ENCODE measurements at places on chromosomes 7 and 10.

- no peak for DNase-seq
Observed at GRCh38 chr10:95284807-95285206, 6.0 kb downstream of the PDLIM1 start.

- no peak for DNase-seq
Observed at GRCh38 chr10:12538491-12538995, 189.2 kb downstream of the CAMK1D start.

DNA sequence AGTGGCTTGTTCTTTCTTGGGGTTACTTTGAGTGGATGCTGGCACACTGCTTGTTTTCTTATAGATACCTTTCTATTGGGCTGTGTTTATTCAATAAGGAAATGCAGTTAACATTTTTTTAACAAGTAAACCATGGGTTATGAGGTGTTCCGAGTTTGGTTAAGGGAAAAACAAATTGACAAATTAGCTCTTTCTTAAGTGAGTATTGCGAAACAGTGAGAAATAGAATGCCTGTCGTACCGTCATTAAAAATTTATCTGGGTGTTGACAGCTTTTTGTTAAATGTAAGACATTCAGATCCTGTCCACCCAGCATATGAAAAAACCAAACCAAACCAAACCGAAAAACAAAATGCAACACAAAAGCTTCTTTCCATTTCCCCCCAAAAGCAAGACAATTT is 6.2 kb downstream of the CUX1 start:
- no peak for DNase-seq

DNA sequence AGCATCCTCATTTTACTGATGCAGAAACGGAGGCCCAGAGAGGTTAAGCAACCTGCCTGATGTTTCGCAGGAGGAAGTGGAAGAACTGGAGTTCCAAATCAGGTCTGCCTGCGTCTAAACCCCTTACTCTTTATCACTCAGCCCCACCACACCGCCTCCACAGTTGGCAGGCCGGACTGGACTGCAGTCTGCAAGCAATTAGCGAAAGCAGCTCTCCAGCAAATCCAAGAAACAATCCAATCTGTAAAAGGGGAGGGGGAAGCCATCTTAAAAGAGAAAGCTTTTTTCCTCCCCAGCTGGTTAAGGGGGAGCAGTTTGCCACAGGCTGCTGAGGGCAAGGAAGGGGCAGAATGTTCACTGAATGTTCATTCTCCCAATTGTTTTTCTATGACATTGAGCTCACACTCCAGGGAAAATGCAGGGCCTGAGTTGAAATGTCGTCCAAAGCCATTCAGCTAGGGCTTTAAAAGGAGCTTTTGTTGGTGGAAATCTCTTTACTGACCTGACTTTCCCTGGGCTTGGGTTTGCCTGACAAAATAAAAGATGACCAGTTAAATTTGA is 350.1 kb downstream of the RNLS start:
- DNase-seq: no peak

GRCh38 chr7:144729226-144729625 is 106.6 kb downstream of the TPK1 start:
- DNase-seq: no peak

GRCh38 chr7:85529831-85530230 is 343.0 kb upstream of the SEMA3D start:
- no peak for DNase-seq

DNA sequence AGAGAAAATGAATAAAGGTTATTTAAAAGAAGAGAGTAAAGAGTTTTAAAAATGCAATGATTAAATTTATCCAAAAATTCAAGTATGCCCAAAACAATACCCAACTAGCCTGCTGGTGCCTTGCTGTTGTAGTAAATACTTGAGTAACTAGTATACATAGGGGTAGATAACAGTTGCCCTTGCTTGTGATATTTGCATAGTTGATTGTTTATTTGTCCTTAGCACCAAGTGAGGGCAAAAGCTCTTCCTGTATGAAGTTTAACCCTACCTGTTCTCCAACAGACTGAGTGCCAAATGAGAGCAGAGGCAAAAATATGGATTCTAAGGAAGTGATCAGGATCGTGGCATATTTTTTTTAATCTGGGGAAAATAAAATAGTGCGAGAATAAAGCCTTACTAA is 85.0 kb downstream of the PTN start:
- DNase-seq: no peak

- DNase-seq: no peak
Observed at GRCh38 chr10:98419469-98420261, 4.7 kb upstream of the PYROXD2 start.

DNA sequence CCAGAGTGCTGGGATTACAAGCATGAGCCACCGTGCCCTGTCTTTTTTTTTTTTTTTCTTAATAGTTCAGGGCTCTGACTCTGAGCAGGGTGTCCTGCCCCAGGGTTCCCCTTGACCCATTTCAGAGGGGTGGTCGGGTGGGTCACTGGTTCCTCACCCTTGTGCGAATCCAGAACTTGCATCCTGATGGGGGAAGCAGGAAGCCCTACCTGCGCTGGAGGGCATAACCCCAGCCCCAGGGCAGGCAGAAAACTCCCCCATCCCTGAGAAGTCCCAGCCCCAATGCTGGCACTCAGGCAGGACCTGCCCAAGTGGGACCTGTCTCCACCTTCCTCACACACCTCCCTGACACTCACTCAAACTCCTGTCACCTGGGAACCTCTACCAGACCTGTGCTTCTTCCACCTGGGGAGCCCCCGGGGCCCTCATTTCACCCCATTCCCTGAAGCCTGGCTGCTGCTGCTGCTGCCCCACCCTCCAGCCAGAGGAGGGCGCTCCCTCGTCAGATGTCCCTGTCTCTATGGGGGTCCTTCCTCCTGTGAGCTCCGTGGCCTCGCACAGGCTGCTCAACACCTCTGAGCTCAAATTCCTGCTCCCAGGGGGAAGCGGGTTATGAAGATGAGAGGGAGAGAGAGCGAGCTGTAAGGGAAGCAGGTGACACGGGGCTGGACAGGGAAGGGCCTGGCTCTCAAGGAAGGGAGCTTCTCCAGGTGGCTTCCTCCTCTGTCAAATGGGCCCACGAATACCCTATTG is 15.1 kb upstream of the ZNF273 start:
- DNase-seq: no peak

GRCh38 chr7:37476428-37476827 is 27.8 kb upstream of the ELMO1 start:
- no peak for DNase-seq

- no peak for DNase-seq
Observed at GRCh38 chr10:49093922-49094321, 21.4 kb downstream of the VSTM4 start.

DNA sequence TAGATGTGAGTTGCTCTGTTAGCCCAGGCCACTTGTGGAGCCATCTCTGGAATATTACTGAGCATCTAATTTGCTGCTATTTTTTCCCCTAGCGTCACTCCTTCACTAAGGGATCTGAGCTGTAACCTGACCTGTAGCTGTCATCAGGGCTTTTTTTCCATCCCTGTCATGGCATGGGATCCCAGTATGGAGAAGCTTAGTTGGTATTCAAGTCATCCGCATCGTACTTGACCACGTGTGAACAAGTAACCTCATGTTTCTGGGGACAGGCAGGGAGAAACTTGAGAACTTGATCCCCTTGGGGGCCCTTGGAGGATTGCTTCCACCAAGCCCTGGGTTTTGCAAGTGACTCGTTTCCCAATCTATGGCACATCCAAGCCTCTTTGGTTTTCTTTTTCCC is 474.4 kb upstream of the GALNT17 start:
- DNase-seq: no peak

DNA sequence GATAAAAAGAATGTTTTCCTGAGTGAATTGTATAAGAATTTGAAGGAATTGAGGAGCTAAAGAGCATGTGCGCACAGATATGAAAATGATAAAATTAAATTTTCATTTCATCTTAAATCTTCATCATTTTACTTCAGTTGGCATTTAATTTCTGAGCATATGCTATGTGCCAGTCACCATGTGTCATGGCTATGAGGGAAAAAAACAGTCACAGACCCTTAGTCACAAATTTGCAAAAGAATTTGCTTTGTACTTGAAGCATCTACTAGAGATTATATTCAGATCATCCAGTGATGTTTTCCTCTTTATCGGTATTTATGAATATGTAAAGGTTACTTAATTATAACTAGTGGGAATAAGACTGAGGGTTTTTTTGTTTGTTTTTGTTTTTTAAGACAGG is 29.8 kb downstream of the VCL start:
- DNase-seq: no peak

DNA sequence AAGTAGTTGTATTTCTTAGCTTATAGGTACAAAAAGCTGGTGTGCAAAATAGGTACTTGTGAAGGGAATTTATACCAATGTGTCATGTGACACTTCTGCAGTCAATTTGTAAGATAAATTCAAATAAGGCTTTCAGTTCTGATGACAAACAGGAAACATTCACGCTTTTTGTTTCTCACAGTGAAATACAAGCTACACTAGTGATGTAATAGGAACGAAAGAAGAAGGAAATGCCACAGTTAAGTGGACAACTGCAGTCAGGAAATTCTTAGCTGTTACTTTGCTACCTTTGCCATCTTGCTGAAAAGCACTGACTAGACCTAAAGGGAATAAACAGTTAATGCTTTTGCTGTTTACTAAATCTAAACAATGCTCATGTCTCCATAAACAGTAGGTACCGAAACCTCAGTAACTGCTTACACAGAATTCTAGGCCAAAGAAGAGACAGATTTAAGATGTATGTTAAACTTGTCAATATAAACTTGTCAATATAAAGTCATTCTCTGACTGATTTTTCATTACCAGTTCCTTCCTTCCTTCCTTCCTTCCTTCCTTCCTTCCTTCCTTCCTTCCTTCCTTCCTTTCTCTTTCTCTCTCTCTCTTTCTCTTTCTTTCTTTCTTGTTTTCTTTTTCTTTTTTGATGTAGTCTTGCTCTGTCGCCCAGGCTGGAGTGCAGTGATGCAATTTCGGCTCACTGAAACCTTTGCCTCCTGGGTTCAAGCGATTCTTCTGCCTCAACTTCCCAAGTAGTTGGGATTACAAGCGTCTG is 10.1 kb downstream of the OTUD1 start:
- no peak for DNase-seq

DNA sequence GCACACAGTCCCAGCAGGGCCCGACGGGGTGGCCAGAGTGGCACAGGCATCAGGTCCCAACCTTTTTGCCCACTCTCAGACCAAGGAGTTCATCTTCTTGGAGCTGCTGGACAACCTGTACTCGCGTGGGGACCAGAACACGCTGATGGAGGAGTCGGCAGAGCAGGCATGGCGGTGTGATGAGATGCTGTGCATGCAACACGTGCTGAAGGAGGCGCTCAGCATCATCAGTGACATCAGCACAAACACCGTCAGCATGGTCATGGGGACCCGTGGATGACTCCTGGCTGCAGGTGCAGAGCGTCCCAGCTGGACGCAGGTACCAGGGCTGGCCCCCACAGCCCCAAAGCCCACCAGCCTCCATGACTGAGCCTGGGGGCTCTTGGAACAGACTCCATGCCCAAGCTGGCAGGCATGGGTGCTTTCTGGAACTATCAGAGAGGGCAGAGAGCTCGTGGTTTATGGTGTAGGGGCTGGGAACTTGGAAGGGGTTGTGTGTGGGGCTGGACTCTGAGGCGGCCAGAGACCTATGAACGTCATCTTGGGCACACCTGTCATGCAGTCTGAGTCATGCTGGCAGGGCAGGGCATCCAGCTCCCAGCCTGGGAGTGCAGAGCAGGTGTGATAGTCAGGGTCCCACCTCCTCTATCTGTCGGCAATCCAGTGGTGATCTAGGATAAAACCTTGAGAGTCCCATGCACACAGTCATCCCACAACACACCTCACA is 8.2 kb upstream of the MTPAP start:
- no peak for DNase-seq

DNA sequence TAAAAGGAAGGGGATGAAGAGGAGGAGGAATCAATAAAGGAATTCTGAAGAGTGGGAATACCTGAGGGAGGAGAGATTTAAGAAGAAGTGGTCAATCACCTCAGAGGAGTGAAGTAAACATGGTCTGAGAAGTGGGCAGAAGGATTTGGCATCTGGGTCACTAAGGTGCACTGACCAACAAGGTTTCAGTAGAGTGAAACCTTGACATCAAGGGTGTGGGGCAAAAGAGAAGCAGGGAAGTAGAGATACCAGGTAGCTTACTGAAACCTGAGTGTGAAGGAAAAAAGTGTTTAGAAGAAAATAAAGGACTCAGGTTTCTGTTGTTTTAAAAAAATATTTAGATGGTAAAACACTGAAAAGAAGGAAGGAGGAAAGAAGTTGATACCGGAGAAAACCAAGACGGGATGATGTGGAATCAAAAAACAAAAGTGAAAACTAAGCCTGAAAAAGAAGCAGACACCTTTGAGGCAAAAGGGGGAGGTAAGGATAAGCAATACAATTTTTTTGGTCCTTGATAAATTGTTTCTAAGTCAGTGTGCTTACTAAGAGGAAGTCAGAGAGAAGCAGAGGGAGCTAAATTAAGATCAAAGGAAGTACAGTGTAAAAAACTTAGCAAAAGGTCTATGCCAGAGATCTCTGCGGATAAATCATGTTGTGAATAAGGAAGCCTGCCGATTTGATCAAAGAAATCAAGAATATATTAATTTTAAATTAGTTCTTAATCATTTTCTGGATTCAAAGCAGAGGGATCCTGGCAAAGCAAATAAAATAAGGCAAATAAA is 137.2 kb upstream of the GPR22 start:
- DNase-seq: no peak

- peak; percentile 16 for DNase-seq
Observed at GRCh38 chr7:122883049-122883680, 3.1 kb downstream of the CADPS2 start.

GRCh38 chr10:73780966-73781365 is 882 bp upstream of the CHCHD1 start:
- DNase-seq: no peak

DNA sequence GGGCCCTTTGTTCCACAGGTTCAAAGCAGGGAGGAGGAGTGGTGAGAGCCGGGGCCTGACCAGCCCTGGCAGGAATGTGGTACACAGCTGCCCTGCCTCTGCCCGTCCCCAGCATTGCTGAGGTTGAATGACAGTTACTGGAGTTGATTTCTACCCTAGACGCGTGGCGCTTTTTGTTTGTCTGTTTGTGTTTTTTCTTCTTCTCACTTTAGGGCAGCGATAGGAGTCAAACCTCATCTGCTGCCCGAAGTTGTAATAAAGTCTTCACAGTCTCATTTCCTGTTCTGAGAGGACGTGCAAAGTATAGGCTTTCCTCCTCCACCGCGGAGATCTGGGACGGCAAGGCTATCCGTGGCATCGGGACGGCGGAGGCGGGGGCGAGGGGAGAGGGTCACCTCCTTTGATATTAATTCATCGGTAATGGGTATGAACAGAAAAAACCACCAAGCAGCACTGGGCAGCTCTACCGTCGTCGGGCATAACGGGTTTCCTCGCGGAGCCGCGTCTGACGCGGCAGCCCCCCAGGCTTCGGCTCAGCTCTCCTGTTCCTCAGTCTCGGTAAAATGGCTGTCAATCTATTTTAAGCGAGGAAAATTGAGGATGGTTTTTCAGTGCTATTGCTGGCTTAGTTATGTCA is 160.8 kb downstream of the LRMDA start:
- DNase-seq: no peak

- no peak for DNase-seq
Observed at GRCh38 chr7:144057954-144058353, 9.2 kb downstream of the OR2A5 start.

- no peak for DNase-seq
Observed at GRCh38 chr7:74115326-74115725, 31.7 kb downstream of the LIMK1 start.

All from DMS153 (cell line).